Astrocyte (in vitro differentiated cells and primary cell): ENCODE measurements at places on chromosomes 1 and 21.

DNA sequence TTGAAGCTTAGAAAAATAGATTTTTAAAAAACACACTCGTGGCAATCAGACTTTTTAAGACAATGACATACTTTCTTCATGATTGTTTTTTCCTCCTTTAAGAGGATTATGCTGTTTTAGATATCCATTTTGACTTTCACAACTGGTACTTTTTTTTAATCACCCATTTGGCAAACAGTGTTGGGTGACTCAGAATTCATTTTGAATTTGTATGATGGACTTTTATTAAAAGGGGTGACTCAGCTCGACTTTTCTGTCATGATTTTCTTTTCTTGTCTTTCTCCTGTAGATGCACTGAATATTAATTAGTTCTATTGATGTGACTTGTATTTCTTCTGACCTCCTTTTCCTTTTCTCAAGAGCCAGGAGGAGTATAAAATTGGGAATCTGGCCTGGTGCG is 44.7 kb downstream of the FMN2 start:
- DNase-seq, result peak; percentile 47

DNA sequence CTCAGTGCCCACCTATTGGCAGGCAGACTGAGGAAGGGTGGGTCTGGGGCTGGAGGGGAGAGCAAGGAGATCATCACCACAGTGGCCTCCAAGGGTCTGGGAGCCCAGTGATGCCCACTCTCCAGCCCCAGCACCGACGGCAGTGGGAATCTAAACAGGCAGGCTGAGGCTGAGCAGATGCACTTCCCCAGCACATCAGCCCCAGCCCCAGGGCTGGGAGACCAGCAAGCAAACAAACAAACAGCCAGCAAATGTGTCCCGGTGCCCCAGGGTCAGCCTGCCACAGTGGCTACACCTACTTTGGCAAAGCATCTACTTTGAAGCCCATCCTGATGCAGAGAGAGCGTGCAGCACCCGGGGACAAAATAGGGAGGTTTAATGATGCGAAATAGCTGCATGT is 216.3 kb upstream of the ZC3H12A start:
- DNase-seq, result no peak

- no peak for DNase-seq
Observed at GRCh38 chr1:84300501-84300900, 1.0 kb upstream of the SAMD13 start.

DNA sequence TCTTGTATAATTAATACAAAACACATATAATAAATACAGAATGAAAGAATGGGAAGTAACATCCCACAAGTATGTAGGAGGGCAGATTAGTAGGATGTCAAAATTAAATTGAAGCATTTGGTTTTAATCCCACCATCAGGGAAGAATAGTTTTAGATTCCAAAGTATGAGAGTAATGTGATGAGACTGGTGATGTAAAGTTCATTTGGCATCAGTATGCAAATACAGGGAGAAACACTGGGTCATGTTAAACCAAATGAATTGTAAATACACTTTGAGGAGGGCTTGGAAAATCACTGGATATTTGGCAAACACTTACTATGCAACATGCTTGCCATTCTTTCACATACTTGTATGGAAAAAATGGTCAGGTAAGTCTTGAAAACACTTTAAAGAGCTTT is 358.8 kb downstream of the DPYD start:
- peak; percentile 78 for DNase-seq

GRCh38 chr1:90707363-90707710 is 9.8 kb downstream of the BARHL2 start:
- DNase-seq, result peak; percentile 12

- DNase-seq, result no peak
Observed at GRCh38 chr1:15489052-15489736, 13.3 kb downstream of the CELA2B start.

DNA sequence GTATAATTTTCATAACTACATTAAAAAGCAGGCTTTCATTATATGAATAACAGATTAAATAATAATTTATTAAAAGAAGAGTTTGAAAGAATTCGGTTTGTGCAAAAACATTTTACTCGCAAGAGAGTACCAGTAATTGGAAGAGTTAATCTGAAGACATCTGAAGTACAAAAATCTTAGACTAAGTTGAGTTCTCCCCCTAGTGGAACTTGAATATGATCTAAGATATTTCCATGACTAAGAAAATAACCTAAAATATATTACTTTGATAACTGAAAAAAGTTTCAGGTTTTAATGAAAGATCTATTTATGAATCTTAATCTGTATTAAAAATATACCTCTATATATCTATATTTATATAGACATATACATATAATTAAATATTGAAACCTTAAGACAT is 112.5 kb upstream of the GFI1 start:
- DNase-seq, result peak; percentile 13

- peak; percentile 26 for DNase-seq
Observed at GRCh38 chr1:86155051-86155806, 1.3 kb downstream of the COL24A1 start.

DNA sequence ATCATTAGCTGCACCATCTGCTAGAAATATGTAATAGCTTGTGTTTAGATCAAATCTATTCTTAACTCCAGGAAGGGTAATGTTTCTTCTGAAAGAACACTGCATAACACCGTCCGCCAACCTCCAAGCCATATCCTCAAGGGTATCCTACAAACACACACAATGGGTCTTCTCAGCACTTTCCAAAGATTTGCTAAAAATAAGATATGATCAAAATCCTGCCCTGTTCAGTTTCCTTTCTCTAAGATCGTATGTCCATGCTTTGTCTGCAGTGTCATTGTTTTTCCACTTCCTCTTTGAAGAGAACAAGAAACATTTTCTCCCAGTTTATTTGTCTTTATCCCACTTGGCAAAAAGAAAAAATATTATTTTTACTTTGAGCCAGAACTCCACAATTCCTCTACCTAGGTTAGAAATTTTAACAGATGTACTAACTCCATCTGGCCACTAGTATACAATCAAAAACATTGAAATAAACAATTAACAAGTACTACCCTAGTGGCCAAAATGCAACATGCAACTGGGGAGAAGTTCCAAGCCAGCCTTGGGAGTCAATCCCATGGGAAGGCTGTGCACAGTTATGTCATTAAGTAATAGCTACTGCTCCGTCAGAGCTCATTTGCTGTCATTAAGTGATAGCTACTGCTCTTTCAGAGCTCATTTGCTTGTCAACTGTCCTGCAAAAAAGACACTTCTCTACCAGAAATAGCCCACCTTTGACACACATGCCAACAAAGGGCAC is 37.8 kb downstream of the FRRS1 start:
- no peak for DNase-seq

DNA sequence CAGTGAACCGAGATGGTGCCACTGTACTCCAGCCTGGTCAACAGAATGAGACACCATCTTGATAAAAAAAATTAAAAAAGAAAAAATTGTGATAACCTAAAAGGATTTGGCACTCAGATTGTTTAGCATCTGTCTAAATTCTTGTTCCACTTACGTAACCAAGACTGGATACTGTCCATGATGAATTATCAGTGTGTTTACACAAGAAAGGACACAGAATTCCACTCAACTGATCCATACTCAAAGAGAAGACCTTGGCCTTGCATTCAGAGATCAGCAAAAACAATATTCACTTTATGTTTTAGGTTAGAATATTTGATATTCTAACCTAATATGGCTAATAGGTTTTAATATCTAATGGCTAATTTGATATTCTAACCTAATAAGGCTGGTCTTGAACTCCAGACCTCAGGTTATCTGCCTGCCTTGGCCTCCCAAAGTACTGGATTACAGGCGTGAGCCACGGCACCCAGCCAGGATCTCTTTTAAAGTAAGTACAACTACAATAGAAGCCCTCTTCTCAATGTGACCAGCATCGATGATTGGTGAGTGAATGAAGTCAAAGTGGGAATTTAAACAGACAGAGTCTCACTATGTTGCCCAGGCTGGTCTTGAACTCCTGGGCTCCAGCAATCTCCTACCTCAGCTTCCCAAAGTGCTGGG is 43.1 kb upstream of the COX20 start:
- peak; percentile 70 for DNase-seq

DNA sequence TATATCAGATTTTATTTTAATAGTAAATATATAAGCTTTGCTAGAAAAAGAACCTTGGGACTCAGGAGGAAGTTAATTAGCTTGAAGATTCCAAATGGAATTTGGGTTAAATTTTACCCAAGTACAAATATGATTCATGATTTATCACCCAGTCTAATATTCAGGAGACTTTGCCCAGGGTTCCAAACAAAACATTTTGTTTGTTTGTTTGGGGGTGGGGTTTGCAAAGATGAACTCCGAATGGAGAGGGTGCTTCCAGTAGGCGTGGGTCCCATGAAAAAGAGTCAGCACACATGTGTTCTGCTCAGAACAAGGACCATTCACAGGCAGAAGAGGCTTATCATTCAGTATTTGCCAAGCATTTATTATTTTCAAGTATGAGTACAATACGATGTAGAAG is 23.5 kb downstream of the KCNT2 start:
- DNase-seq, result no peak

DNA sequence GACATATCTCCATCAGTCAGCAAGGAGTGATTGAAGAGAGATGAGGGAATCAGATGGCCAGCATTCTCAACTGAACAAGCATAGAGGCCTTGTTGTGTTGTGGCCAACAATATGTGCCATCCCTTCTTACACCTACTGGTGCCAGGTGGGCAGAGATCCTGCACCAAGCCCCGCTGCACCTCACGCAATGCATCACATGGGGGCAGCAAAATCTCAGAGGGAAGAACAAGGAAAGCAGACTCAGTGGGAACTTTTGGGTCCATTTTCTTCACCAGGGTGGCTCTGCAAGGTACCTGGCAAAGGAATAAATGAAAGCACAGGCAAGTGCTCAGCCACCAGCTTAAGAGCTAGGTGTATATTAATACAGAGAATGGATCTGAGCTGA is 33.2 kb downstream of the HSD3B2 start:
- DNase-seq, result no peak

- no peak for DNase-seq
Observed at GRCh38 chr1:50700214-50700613, 259.9 kb downstream of the FAF1 start.

GRCh38 chr1:107213225-107213624 is 72.4 kb downstream of the NTNG1 start:
- no peak for DNase-seq

GRCh38 chr1:14578156-14578555 is 20.3 kb upstream of the KAZN start:
- peak; percentile 27 for DNase-seq

GRCh38 chr21:45304945-45305344 is 17.2 kb upstream of the POFUT2 start:
- DNase-seq, result no peak

DNA sequence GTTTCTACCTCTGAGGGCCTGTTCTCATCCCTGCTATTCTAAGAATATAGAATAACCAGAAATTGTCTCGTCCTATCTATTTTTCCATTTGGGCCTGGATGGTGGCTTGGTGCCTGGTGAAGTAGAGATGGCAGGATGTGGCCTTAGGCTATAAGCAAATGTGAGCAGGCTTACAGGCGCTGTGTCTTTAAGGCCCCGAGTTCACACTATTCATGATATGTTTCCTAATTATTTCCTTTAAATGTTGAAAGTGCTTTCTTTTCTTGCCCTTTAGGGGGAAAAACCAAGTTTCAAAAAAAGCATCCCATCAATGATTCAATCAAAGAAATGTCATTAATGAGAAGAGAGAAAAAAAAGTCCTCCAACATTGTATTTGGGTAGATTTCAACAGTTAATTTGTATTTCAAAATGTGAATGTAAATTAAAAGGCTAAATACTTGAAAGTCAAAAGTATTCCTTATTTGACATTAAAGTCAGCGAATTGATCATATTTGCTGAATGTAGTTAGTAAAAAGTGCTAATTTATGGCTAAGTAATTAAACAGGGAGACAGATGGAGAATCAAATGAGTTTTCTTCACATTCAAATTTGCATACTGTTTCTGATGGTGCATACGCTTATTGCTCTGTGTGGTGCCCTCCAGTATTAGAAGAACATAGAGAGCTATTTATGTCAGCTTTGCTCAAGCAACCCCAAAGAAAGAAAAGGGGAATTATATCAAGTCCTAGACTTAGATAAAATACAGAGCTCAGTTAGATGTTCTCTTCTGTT is 34.0 kb upstream of the HUNK start:
- DNase-seq, result no peak

DNA sequence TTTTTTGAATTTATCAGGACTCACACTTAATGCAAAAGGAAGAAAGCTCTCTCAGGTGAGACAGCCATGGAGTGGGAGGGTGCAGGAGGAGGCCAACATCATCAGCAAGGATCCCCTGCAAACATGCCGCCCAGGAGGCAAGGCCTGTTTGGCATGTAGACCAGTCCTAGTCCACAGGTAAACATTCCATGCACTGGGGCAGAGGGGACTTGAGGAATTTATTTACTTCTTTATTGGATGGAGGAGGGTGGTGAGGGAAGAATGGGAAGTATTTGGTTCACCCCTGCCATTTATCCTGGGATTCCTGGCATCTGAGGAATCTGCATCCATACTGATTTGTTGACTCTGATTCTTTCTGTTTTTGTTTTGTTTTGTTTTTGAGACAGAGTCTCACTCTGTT is 1.5 kb upstream of the UQCRHL start:
- DNase-seq, result no peak

- no peak for DNase-seq
Observed at GRCh38 chr1:103859721-103860120, 110.0 kb downstream of the AMY1C start.

GRCh38 chr1:153775458-153776327 is 486 bp downstream of the SLC27A3 start:
- DNase-seq, result no peak

DNA sequence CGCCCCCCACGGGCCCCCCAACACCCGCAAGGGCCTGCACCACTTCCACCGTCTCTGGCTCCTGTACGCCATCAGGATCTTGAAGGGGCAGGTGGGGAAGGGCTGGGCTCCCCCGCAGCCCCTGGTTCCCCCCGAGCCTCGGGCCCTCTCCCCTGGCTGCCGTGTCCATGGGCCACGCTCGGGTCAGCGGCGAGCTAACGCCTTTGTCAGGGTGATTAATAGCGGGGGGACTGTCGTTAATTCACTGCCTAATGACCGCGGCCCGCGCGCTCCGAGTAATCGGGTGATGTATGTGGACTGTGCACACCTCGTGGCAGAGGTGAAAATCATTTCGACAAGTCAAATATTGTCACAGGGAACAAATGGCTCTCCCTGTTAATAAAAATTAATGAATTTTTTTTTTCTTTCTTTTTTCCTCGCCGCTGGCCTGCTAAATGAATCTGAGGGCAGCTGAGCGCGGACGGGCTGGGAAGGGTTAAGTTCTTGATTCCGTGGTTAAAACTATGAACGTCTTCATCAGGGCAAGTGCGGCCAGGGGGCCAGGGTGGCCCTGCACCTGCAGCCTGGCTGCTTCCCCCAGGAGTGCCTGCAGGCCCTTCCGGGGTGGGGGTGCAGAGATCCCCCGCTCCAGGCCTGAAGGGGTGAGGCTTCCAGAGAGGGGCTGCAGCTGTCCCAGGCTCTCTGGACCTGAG is 100.8 kb downstream of the PRDM16 start:
- no peak for DNase-seq
